ENCODE measurements at places on chromosomes 7 and 10.

- DNase-seq = no peak
These were observed 132.6 kb downstream of the SLC25A13 start for GRCh38 chr7:96189129-96189820.

DNA sequence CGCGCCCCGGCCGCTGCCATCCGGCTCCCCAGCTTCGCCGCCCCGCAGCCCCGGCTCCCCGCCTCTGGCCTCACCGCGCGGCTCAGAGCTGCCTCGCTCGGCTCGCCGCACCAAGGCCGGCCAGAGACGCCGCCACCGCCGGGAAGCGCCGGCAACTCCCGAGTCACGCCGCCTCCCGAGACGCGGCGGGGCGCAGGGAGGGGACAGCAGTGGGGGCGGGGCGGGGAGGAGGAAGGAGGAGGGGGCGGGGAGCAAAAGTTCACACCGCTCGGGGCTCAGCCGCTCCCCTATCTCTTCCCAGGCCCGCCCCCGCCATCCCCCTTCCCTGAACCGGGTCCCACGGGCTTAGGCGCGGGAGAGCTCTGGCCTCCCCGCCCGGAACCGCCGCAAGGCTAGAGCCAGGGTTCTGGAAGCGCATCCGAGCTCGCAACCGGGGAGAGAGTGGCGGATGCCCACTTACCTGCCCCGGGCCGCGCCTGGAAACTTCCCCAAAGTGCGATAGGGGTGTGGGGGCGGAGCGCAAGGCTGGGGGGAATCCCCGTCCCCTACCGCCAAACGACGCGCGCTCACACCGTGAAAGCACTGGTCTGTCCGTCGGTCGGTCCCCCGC, 1.0 kb downstream of the CHST15 start:
- no peak for DNase-seq

DNA sequence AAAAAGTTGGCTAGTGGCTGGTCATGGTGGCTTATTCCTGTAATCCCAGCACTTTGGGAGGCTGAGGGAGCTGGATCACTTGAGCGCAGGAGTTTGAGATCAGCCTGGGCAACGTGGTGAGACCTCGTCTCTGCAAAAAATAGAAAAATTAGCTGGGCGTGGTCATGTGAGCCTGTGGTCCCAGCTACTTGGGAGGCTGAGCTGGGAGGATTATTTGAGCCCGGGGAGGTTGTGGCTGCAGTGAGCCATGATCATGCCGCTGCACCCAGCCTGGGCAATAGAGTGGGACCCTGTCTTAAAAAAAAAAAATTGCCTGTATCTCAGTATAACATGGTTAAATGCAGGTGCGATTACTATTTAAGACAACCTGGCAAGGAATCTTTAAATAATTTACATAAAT, 61.0 kb downstream of the ADD3 start:
- no peak for DNase-seq

DNA sequence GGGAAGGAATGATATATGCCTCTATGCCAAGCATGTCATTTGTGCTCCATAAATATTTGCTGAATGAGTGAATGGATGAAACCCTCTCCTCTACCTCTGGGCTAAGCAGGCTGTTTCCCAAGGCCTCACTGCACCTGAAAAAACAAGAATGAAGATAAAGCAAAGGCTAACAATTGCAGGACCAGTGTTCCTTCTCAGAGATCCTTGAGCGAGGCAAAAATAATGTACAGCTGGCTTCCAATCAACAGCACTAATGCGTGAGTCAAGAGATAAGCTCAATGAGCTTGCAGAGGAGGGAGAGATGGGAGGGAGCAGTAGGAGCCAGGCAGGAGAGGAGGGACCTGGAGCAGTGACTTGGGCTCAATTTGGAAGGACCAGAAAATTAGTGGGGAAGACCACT, 144.5 kb upstream of the NFE2L3 start:
- DNase-seq = no peak

DNA sequence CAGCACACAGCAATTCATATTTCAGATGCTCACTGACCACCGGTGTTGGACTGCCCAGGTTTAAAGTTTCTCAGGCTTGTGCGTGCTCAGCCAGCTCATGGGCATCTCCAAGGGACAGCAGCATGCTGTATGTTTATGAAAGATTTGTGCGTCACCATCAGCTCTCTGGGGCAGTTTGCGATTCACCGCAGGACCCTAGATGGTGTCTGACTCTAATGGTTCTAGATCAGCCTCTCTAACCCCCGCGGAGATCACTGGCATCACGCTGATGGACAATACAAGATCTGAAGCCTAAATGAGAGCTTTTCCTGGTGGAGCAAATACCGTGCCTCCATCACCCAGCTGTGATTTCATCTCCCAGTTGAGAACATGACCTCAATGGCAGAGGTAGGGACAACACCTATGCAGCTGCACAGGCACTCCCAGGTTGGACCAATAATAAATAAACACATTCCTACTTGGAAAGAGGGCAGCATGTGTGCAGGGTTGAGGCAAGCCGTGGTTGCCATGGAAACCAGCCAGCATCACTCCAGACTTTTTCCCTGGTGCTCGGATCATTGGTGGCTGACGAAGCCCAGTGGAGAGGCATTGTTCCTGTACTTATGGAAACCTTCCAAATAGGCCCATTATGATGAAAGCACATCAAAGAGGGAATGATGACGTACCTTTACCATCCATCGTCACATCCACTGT, 253.6 kb downstream of the KCNMA1 start:
- DNase-seq = no peak

DNA sequence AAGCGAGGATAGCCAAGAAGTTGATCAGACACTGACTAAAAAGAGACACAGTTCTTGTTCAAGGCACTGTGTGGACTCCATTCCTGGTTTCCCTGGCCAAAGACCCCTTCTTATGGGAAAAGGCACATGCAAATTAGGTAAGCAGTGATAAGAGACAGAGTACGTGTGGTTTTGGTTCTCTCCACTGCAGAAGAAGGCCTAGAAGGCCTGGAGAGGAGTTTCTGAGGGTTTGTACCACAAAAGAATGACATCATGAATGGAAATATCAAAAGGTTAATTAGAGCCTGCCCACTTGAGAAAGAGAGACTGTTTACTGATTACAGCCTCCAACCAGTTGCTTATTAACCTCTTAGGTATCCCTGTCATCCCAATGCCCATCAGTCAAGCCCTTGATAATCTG, 137.5 kb downstream of the ZNF365 start:
- DNase-seq = no peak

GRCh38 chr7:30901856-30902255, 9.8 kb upstream of the AQP1 start:
- DNase-seq = no peak

DNA sequence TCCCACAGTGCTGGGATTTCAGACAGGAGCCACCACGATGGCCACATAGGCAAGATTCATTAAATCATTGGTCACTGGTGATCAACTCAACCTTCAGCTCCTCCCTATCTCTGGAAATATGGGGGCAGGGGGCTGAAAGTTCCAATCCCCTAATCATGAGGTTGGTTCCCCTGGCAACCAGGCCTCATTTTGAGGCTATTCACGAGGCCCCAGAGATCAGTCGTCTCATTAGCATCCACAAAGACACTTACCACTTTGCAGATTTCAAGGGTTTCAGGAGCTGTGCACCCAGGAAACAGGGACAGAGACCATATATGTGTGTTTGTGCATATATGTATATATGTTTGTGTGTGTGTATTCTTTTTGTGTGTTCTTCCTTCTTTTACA, 7.7 kb upstream of the GUSB start:
- DNase-seq = no peak

- DNase-seq = no peak
These were observed 499.9 kb upstream of the FZD8 start for GRCh38 chr10:36141856-36142560.

- peak; percentile 62 for DNase-seq
These were observed 636 bp downstream of the PDCD4 start for GRCh38 chr10:110872145-110872983.

- DNase-seq = no peak
These were observed 24.4 kb downstream of the PLXNA4 start for GRCh38 chr7:132551886-132552285.

DNA sequence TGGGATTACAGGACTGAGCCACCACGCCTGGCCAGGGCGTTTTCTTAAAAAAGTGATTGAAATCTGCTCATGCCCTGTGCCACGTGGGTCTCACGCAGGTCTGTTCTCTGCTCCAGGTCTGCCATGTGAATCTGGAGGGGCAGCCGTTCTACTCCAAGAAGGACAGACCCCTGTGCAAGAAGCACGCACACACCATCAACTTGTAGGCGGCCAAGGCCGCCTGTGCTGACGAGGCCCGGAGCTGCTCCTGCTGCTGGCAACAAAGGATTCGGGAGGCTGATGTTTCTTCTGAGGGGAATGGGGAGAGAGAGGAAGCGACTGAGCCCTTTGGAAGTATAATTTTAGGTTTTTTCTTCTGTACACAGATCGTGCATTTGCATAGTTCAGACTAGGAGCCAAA, 23.6 kb upstream of the BMPR1A start:
- no peak for DNase-seq

- DNase-seq = no peak
These were observed 56.9 kb downstream of the HIBADH start for GRCh38 chr7:27605689-27606269.

- DNase-seq = no peak
These were observed 6.2 kb upstream of the IFIT2 start for GRCh38 chr10:89295597-89295996.

DNA sequence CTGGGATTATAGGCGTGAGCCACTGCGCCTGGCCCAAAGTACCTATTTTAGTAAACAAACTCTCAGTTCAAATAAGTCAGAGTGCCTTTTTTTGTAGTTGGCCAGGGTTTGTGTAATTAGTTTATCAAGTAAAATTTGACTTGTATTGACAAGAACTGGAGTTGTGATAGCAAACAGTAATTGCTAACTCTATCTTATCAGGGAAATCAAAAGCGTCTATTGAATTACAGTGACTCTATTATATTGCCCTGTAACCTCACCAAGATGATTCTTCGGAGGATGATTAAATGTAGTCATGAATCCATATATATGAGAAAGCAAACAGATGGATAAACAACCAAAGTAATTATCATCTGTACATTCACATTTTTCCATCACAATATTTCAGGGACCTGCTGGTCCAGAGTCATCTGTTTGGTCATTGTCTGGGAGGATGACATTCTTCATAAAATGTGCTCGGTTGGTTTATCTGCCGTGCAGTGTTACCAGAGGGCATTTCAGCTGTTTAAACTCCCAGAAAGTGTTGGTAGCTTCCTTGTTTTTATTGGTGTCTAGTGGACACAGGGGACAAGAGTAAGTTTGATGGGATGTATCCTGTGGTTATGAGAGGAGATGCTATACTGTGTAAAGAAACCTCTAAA, 35.6 kb downstream of the DOCK1 start:
- DNase-seq = no peak

- no peak for DNase-seq
These were observed 34.8 kb upstream of the JAKMIP3 start for GRCh38 chr10:132030898-132031463.

DNA sequence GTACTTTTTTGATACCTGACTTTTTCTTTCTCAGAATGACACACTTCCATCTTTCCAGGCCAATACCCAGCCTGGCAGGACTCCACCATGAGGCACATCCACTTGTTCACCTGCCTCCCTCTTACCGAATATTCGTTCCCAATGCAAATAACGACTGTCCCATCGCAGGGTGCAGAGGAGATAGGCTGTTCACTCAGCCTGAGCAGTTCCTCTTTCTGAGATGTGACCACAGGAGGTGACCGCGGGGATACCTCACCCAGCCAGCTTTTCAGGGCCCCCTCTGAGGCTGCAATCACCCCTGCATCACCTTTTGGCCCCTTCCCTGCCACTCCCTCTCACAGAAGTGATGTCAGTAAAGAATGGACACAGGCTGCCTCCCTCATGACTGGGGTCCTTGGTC, 28.3 kb downstream of the PTPRN2 start:
- DNase-seq = no peak

- DNase-seq = no peak
These were observed 57.9 kb downstream of the DNAJB9 start for GRCh38 chr7:108627476-108628051.

- no peak for DNase-seq
These were observed 4.5 kb upstream of the TRAPPC14 start for GRCh38 chr7:100163006-100163531.

- DNase-seq = no peak
These were observed 351.1 kb upstream of the KLF6 start for GRCh38 chr10:4136121-4136520.

- no peak for DNase-seq
These were observed 1.2 kb upstream of the GTPBP4 start for GRCh38 chr10:986881-987619.

GRCh38 chr10:126052171-126052570, 155.8 kb downstream of the FANK1 start:
- DNase-seq = no peak

- DNase-seq = no peak
These were observed 505.5 kb downstream of the SDK1 start for GRCh38 chr7:3806516-3806915.

GRCh38 chr10:101216207-101217043, 12.8 kb downstream of the LBX1 start:
- DNase-seq = no peak

DNA sequence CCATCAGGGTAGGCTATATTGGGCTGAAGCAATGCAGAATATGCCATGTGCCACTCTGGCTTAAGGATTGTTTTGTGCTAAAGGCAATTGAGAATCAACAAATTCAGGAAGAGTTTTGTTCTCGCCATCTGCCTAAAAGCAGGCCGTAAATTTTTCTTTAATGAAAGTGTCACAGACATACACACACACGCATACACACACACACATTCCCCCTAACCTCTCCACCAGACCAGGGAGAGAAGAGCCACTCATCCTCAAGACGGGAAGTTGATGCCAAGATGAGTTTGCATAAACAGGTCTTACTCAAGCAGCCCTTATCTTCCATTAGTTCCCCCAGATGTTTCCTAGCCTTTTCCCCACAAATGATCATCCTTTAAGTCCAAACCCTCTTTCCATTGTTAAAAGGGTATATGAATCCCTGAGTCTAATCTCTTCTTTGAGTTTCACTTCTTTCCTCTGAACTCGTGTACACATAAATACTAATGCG, 59.6 kb upstream of the TRIM24 start:
- DNase-seq = no peak

DNA sequence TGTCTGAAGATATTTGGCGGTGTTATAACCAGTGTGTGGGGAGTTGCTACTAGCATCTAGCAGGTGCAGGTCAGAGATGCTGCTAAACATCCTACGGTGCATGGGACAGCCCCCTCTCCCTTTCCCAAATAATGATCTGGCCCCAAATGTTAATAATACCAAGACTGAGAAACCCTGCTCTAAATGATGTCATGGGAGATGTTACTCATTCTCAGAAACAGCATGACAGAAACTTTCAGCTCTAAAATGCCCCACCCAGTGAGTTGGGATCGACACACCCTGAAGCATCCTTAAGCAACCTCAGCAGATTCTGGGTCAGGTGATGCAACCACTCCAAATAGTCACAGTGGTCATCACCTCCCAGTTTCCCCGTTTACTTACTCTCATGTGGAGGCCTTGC, 108.8 kb upstream of the MPP7 start:
- DNase-seq = no peak

DNA sequence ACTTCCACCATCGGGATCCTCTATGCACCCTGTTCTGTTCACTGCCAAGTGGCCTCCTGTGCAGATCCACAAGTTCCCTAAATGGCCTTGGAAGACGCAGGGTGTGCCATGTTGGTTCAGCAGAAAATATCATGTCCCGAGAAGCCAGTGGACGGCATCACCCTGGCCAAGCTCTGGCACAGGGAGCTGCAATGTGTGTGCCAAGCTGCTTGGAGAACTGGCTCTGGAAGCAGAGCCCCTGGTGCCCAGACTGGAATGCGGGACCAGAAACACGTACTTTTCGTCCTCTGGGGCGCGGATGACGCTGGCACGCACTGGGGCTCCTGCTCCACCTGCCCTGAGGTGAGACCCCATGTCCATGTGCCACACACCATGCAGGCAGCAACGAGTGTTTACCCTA, 124.7 kb upstream of the CARD11 start:
- no peak for DNase-seq

Measured in activated naive CD4-positive, alpha-beta T cell (primary cell).